Activated CD4-positive, CD25-positive, alpha-beta regulatory T cell treated with anti-CD3 and anti-CD28 coated beads, Interleukin-2, amount 50 U/mL, for 16 hours (primary cell): ENCODE measurements at places on chromosomes 6 and 20.

DNA sequence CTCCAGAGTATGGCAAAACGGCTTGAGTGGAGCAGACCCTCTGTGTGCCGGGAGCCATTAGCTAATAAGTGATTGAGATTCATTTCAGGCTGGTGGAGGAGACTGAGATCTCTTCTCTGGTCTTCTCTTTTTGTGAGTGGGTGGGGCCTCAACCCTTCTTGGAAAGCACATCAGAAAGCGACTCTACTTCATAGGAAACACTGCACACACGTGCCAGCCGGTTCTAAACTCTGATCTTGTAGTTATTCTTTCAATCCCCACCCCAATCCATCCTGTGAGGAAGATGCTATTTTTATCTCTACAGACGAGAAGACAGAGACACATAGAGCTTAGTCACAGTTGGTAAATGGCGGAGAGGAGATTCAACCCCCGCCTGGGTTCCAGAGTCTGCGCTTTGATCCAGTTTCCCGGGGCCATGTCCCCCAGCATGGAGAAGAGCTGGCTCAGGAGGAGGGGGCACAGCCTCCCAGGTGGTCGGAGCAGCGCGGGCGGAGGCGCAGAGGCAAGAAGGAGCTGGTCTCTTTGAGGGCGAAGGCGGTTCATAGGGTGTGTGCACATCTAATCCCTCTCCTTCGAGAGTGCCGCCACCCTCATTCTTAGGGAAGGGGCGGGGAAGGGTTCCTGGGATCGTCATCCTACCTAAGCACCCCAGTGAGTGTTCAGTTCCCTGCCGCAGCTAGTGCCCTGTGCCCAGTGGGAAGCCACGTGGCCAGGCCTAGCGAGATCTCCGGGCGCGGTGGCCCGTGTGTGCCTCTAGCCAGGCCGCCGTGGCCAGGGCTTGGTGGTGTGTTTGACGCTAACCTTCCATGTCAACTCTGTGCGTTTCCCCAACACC lies 49.0 kb upstream of the TAGAP start:
- DNase-seq, result no peak

DNA sequence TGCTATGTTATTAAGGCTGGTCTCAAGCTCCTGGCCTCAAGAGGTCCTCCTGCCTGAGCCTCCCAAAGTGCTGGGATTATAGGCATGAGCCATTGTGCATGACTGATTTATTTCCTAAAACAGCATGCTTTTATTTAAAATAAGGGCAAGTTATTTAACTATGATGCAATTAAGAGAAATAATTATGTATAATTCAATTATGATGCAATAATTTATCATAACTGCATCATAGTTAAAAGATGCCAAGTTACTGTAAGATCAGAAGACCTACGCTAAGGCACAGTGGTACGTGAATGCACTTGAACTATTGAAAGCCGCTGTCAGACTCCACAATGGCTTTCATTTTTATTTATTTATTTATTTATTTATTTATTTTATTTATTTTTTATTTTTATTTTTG lies 24.3 kb upstream of the EMILIN3 start:
- no peak for DNase-seq

- DNase-seq, result peak; percentile 88
Measured at GRCh38 chr20:21303061-21303871, at the start of gene XRN2. XRN2 (plus strand) TSS chr20:21303331; CDS start chr20:21303399, 68 bp downstream.

GRCh38 chr6:107144014-107144413 lies 28.7 kb upstream of the BEND3 start:
- DNase-seq, result no peak
